ENCODE measurements at places on chromosomes 6 and 20.
A peak's percentile ranks its signal among the peaks of the same experiment; 100 is the strongest.

DNA sequence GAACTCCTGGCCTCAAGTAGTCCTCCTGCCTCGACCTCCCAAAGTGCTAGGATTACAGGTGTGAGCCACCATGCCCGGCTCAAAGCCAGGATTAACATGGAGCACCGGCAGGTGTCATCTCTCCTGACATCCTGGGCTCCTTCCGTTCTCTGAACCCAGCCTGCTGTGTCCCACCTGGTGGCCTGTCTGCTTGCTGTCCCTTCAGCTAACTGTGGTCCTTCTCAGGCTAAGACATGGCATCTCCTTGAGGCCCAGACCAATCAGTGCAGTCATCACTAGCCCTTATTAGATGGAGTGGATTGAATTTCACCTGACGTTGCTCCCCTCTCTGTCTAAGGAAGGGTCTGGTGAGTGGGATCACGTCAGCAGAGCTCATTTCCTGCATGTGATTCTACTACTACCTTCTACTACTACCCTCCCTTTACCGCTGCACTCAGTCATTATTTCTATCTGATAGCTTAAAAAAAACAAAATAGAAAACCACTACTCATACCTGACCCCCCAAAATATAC lies 28.0 kb upstream of the SYNJ2 start:
- no peak for DNase-seq

GRCh38 chr6:37699138-37699766 lies 1.6 kb upstream of the MDGA1 start:
- peak; percentile 75 for DNase-seq

DNA sequence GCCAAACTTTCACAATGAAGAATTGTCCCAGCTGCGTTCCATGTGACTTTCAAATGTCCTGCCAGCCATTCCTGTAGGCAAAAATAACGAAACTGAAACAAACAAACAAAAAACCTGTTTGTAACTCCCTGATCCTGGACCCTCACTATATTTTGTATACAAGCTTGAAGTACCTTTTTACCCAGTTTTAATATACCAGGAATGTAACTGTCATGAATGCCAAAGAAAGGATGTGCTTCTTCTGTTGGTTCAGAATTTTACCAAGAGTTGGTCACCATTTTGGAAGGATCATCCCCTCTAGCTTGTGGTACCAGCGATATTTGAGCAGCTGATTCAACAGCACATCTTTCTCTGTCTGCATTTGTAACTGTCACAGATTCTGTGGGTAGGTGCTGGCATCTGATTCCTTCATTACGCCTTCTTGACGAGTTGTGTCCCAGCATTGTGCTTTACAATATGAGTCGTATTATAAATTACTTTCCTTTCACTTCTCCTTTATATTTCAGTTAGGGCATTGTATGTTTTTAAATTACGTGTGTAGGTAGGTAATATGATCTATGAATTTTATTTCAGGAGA lies 93.9 kb downstream of the DLGAP4 start:
- no peak for DNase-seq

GRCh38 chr6:33164176-33164575 lies 28.1 kb downstream of the COL11A2 start:
- DNase-seq = no peak

- no peak for DNase-seq
Observed at GRCh38 chr6:46526607-46527006, 35.4 kb upstream of the RCAN2 start.

DNA sequence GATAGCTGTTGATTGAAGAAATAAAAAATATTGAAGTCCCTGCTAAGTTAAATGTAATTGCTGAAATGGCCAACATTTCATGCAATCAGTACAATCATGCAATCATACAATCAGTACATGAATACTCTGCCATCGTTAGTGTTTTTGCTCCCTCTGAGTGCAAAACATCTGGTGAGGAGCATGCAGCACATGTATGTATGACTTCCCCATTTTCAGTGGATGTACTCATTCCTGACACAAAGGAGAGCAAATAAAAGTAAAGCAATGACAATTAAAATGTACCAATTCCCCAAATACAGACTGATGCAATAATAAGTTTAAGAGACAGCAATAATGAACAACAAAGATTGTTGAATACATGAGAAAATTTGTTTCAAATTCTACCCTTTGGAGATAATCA lies 140.7 kb downstream of the PLCB1 start:
- no peak for DNase-seq

- no peak for DNase-seq
Observed at GRCh38 chr20:52383995-52384621, 192.5 kb upstream of the ZFP64 start.

- no peak for DNase-seq
Observed at GRCh38 chr6:6592826-6593475, 4.4 kb downstream of the LY86 start.

DNA sequence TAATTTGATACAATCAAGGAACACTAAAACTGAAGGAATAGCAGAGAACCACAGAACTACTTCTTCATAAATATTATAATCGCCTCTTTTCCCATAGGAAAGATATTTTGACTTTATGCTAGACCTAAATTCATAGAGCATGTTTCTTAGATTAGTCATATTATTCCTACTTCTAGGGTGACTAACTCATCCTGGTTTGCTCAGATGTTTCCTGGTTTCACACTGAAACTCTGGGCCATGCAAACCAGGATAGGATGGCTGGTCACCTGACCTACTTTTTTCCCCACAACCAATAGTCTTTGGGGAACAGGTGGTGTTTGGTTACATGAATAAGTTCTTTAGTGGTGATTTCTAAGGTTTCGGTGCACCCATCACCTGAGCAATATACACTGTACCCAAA lies 42.8 kb downstream of the MMS22L start:
- no peak for DNase-seq

- no peak for DNase-seq
Observed at GRCh38 chr20:12786276-12786675, 222.5 kb upstream of the SPTLC3 start.

DNA sequence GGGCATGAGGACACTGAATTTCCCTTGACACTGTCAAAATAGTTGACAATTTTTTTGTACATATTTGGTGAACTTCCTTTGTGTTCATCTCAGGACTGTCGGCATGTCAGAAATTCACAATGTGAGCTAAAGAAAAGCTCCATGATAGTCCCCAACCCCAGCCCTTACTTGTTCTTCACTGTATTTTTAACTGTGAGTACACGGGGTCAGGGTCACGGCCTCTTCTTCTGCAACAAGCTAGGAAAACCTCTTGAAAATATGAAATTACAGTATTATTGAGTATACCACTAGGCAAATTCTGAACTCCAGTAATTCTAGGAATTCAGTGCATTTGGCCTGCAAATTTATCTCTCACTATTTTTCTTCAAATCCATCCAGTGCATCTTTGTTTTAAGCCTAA lies 199.4 kb downstream of the SLC24A3 start:
- DNase-seq = no peak

GRCh38 chr6:137498481-137499190 lies 4.4 kb upstream of the OLIG3 start:
- DNase-seq = no peak

DNA sequence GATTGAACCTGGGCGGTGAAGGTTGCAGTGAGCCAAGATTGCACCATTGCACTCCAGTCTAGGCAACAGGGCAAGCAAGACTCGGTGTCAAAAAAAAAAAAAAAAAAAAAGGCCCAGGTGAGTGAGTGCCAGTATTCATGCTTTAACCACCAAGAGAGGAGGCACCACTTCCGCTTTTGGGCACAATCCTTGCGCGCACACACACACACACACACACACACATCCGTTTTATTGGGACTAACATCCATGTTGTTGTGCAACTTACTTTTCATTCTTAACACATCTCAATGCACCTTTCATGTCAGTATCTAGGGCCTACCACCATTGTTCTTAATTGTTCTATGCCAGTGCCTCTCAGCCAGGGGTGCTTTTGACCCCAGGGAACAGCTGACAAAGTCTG lies 263.0 kb downstream of the CDC5L start:
- no peak for DNase-seq

DNA sequence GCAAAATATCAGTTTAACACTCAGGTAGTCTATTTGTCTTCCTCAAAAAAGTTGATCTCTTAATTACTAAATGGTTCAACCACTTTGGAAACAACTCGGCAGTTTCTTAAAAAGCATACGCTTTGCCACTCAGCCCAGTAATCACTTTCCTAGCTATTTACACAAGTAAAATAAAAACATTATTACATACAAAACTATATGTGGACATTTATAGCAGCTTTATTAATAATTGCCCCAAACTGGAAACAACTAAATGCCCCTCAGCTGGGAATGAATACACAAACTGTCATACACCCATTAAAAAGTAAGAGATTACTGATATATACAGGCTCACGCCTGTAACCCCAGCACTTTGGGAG lies 7.4 kb downstream of the EEF1A1 start:
- DNase-seq = no peak

DNA sequence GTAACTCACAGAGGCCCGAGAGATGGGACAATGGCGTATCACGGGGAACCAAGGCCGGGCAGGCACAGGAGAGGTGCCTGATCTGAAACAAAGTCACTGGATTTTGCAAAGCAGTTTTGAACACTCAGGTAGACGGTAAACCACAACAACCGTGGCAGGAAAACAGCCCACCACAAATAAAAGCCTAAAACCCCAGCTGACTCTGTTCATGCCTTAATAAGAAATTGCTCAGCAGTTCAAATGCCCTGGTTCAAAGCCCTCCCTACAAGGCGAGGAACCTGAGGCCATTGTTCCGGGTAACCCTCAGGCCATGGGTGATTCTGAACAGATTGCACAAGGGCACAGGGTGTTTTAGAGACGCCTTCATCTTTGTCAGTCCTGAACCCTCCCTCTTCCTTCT lies 114.2 kb downstream of the MAP3K7 start:
- DNase-seq = no peak

DNA sequence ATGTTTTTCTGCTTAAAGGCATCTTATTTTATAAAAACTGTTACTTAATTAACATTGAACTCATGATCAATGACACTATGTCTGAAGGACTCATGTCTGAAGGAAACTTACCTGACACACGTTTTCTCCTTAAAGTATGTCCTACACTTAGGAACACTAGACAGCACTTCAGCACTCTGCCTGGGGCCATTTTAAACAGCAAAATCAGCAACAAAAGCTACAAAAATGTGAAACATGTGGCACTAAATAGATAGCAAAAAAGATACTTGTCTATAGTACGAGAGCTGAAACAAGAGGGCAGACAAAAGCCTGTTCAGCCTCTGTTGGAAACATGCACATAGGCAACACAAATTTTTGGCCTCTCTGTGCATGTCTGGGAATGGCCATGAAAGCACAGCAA lies 93.5 kb upstream of the TMEM30A start:
- DNase-seq = no peak

- no peak for DNase-seq
Observed at GRCh38 chr6:9540534-9541126, 874.2 kb downstream of the TFAP2A start.

DNA sequence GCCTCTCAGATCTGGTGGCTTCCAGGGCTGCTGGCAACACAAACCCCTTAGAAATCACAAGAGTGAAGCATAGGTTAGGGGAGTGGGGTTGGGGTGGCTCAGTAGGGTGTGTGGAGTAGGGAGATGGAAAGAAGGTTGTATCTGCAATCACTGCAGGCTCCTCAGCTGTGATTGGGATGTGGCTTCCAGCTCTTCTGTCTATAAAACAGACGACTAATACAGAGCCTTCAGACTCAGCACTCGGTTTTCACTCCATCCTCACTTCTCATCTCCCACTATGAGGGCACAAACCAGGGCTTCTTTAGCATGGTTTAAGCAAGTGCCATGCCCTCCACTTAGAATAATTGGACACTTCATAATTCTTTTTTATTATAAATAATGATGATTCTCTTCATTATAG lies 46.4 kb upstream of the CAP2 start:
- DNase-seq = no peak

- no peak for DNase-seq
Observed at GRCh38 chr6:46016063-46016608, 476 bp upstream of the CLIC5 start.

GRCh38 chr6:4125933-4126864 lies 9.2 kb downstream of the ECI2 start:
- no peak for DNase-seq

- no peak for DNase-seq
Observed at GRCh38 chr6:150751296-150751695, 114.2 kb upstream of the MTHFD1L start.

DNA sequence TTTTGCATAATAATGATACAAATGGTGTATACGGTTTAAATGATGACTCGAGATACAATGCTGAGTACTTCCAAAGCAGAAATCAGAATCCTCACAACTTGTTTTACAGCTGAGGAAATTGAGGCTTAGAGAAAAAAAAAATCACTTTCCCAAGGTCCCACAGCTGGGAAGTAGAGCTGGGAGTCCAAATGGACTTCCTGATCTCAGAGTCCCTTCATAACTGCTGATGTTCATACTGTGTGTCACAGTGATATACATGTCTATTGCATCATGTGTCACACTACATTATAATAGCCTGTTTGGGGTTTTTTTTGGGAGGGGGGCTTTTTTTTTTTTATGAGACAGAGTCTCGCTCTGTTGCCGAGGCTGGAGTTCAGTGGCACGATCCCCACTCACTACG lies 8.5 kb downstream of the HM13 start:
- no peak for DNase-seq

- no peak for DNase-seq
Observed at GRCh38 chr6:3405679-3406078, 51.2 kb downstream of the SLC22A23 start.

DNA sequence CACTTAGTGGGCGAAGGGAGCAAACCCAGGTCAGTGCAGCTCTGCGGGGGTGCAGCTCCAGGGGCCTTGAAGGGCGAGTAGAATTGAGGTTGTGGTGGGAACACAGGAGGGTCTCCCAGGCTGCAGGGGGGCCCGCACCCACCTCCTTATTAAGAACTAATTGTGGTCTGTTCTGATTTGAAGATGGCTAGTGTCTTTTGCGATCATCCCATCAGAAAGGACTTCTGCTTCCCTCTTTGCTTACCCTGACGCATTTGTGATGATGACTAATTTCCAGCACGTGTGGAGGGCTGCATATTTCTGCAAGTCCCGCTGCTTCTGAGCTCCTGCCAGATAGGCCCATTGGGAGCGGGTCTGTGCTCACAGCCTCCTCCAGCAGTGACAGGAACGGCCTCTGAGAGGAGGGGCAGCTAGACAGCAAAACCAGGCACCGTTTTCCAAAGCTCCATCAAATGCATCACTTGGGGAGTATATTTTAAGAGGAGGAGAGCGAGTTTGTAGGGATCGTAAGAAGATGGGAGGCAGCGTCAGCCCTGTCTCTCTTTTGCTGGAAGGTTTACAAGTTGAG lies 268.9 kb downstream of the CDH4 start:
- DNase-seq = no peak

DNA sequence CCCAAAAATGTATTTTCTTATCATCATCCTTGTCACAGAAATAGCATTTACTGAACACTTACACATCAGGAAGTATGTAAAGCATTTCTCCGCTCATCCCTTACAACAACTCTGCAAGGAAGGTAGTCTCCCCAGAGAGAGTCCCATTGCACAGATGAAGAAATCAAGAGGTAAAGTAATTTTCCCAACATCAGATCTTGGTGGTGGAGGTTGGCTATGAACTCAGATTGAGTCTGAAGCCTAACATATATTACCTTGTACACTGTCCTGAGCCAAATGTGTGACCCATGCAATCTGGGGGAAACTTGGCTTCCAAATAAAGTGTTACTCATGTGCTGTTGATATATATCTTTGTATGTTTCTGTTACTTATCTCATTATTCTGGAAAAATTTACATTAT lies 31.4 kb downstream of the MAN1A1 start:
- DNase-seq = no peak
